ENCODE measurements at places on chromosomes 2 and 18.

- DNase-seq: no peak
Measured at GRCh38 chr2:64650722-64651338, 2.9 kb downstream of the SERTAD2 start.

- DNase-seq: no peak
Measured at GRCh38 chr2:198916548-198917080, 541.1 kb downstream of the SATB2 start.

DNA sequence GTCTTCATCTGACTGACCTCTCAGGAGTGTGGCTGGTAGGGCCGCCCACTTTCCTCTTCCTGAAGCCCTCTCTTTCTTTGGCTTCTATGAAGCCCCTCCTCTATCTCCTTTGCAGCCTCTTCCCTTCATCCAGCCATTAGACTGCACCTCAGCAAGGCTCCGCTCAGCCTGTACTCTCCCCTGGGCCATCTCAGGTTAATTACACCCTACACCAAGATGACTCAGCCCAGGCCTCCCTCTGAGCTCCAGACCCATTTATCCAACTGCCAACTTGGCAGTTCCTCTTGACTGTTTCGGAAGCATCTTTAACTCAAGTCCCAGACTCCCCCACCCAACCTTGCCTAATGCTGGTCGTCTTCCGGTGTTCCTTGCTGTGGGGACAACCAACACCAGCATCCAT, 5.8 kb upstream of the WNT6 start:
- no peak for DNase-seq

DNA sequence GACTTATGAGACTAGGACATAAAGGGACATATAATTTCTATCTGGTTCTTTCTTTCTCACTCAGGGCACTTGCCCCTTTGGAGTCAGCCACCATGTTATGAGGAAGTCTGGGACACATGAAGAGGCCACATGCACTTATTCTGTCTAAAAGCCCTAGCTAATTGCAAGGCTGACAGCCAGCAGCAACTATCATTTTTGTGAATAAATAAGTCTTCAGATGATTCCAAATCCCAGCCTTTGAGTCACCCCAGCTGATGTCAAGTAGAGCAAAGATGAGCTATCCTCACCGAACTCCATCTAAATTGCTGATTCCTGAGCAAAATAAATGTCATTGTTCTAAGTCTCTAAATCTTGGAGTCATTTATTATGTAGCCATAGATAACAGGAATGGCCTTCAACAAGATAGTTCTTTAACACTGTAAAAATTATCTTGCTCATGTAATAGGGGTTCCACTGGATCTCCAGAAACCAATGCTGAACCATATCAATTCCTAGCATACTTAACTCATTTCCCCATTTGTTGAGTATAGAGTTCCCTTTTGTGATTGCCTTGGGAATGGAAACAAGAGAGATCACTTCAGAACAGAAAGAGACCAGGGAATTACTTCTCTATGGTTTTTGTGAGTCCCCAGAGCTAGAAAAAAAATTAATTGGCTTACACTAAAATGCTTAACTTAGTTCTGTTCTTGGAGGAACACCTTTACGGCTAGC, 50.6 kb upstream of the FN1 start:
- no peak for DNase-seq

DNA sequence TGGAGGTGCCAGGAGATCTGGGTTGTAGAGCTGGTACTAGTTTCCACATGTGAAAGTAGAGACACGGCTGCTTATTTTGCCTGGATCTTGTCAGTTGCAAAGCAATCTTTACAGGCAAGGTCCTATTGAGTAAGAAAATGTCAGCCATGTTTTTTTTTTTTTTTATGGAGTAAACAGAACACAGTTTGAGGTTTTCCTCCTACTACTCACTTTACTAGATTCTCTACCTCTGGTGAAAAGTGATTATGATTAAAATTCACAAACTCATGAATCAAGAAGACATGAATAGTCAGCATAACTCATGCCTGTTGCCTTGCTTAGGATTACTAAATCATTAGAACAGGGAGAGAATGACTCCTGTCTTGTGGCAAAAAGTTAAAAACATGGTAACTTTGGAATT, 70.1 kb upstream of the PNPT1 start:
- DNase-seq: no peak

DNA sequence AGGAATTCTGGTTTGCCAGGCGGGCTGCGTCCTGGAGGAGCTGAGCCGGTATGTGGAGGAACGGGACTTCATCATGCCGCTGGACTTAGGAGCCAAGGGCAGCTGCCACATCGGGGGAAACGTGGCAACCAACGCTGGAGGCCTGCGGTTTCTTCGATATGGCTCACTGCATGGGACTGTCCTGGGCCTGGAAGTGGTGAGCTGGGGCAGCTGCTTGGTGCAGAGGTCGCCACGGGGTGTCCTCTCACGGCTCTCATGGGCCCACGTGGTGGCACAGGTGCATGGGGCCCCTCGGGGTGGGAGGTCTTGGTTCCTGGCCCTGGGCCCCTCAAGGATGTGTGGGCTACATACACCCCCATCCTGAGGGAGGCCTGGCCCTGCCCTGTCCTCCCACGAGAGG, 9.2 kb downstream of the D2HGDH start:
- DNase-seq: no peak

Data from GM19239 (cell line).